ENCODE measurements at places on chromosomes 7 and 10.

- no peak for DNase-seq
Measured at GRCh38 chr10:5831446-5831782, 18.2 kb upstream of the GDI2 start.

DNA sequence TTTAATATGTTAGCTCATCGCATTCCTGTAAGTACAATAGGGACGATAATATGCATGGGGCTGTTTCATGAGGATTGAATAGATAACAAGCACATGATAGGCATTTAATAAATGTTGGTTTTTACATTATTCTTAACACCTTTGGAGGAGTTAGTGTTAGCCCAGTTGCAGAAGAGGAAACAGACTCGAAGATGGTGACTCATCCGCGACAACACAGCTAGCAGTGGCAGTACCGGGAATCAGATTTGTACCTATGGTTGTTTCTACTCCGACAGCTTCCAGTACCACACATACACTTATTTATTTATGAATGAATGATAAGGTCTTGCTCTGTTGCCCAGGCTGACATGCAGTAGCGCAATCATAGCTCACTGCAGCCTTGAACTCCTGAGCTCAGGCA lies 2.9 kb downstream of the LRMDA start:
- DNase-seq, result no peak

- DNase-seq, result no peak
Measured at GRCh38 chr7:408751-409311, 110.8 kb downstream of the PDGFA start.

DNA sequence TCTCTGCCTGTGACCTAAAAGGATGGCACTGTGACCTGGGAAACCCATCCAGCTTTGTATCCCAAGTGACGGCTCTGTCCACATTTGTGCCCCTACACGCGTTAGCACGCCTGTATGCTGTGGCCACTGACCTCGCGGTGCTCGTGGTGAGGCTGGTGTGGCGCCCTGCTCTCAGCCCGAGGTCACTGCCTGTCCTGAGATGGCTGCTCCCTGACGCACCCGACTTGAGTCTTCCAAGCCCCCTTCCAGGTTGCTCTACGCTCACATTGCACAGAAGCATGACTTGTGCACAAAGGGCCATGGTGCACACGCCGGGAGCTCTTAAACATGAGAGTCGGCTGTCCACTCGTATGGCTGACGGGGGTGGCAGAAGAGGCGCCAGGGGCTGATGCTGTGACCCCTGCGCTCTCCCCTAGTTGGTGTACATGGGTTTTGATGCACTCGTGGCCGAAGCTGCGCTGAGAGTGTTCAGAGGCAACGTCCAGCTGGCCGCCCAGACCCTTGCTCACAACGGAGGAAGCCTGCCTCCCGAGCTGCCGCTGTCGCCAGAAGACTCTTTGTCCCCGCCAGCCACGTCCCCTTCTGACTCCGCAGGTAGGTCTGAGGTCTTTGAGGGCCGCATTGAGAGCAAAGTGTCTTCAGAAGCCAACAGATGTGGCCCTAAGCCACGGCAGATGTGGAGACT lies 33.5 kb downstream of the WDR86 start:
- DNase-seq, result no peak

GRCh38 chr10:17049195-17049594 lies 80.4 kb downstream of the CUBN start:
- DNase-seq, result no peak

DNA sequence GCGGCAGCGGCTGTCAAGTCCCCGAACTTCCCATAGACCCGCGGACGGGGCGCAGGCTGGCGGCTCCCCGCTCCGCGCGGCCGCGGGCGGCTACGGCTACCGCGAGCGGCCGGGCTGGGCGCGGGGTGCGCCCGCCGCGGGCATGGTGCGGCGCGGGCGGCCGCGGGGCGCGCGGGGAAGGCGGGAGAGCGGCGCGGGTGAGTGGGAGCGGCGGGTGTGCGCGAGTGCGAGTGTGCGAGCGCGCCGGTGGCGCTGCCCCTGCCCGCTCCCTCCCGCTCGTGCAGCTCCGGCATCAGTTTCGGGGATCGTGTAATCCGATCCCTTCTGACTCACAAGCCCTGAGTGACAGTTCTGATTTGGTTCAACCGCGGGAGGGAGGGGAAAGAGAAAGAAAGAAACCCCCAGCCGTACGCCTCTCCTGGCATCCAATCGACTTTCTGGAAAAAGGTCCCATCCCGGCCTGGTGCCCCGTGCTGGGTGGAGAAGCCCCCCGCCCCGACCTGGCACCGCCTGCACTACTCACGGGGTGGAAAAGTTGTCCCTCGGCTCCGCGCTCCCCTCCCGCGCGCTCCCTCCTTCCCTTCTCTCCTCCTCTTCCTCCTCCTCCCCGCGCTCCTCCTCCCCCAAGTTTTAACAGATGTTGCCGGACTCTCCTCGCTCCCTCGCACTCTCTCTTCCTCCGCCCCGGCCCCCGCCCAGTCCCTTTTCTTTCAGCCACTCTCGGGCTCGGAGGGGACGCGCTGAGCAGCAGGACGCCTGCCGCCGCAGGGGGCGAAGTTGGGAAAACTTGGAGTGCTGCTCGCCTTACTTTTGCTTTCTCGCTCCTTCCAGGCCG lies at the start of gene GLI3:
Gene GLI3 (minus strand): TSS at position 234 of the 835 bp plus-strand sequence. CDS start 13,956 bp downstream, outside the sequence.
- no peak for DNase-seq

DNA sequence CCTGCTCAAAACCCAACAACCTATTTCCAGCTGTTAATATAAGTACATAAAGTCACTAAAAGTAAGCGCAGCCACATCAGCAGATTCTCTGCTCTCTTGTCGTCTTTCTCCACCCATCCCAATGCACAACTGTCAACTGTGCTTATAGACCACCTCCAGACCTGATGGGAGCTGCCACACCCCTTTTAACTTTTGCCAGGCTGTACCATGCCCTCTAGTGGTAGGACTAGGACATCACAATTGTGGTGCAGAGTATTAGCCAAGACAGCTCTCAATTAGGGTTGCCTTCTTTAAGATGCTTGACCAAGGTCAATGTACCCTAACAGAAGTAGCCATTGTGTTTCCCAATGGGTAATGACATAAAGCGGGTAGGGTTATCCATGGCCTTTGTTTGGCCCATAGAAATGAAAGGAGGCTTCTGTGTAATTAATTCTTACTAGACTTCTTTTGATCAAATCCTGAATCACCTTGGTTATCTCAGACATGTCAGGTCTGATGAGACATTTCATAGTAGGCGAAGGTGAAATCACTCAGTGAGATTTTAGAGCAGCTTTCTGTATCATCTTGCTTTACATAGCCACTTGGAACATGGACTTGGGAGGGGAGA lies 68.1 kb downstream of the SCRN1 start:
- peak; percentile 74 for DNase-seq

DNA sequence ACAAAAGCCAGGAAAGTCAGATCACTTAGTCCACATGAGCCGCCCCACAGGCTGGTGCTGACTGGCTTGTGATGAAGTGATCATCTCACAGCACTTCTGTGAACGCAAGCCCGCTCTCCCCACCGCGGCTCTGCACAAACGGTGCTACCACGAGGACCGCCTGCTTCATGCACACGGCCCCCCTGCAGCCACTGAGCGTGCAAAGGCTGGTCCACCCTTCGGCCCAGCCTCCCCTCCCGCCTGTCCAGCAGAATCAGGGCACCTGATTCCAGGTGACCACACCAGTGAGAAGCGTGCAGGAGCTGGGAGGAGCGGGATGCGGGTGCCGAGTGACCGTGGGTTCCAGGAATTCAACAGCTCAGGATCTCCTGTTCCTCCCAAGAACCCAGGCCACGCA lies 32.2 kb downstream of the MAD1L1 start:
- DNase-seq, result no peak

DNA sequence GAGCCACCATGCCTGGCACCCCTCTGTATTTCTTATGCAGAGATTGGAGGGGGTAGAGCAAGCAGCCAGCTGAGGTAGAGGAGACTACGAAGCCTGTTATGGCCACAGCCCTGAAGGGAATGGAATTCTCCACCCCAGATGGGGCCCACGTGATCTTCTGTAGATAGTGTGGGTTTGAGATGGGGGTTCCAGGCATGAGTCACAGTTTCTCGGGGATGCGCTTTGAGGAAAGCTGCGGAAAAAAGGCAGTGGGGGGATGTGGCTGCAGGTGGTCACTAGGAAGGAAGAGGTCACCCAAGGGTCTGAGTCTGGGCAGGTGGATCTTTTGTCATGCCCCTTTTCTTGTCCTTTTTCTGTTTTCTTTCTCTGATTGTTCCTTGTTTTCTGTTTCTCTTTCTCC lies 11.5 kb downstream of the FAM131B start:
- DNase-seq, result no peak

- DNase-seq, result no peak
Measured at GRCh38 chr10:112213098-112213823, 29.7 kb upstream of the GPAM start.

- DNase-seq, result no peak
Measured at GRCh38 chr10:48811917-48812316, 127.2 kb downstream of the WDFY4 start.

DNA sequence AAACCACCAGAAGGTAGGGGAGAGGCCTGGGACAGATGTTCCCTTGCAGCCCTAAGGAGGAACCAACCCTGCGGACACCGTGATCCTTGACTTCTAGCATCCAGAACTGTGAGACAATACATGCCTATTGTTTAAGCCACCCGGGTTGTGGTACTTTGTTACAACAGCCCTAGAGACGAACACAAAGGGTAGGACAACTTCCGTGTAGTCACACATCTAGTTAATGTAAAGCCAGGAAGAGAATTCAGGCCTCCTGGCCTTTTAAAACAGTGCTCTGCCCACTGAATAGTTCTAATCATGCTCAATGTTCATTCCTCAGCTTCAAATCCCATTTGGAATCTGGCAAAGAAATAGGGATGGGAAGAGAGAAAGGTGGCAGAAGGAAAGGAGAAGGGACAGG lies 240.2 kb upstream of the KMT2E start:
- no peak for DNase-seq

- no peak for DNase-seq
Measured at GRCh38 chr10:110312206-110312605, 7.5 kb upstream of the SMNDC1 start.

DNA sequence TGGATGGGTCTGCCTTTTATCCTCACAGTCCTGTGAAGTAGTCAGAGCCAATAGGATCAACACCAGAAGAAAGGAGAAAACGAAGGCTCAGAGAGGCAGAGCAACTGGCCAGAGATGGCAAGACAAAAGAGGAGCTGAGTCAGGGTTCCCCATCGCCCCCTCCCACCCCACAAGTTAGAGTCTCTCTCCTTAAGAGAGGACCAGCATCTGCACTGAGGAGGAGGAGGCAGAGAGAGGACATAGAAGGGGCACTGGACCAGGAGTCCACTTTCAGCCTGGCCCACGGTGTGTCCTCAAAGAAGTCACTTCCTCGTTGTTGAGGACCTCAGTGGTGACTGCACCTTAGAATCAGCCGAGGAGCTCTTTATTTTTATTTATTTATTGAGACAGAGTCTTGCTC lies 11.6 kb downstream of the SPOCK2 start:
- no peak for DNase-seq

- DNase-seq, result peak; percentile 23
Measured at GRCh38 chr10:127813290-127813689, 76.3 kb downstream of the FOXI2 start.

- no peak for DNase-seq
Measured at GRCh38 chr7:47557694-47558670, 23.9 kb downstream of the TNS3 start.

DNA sequence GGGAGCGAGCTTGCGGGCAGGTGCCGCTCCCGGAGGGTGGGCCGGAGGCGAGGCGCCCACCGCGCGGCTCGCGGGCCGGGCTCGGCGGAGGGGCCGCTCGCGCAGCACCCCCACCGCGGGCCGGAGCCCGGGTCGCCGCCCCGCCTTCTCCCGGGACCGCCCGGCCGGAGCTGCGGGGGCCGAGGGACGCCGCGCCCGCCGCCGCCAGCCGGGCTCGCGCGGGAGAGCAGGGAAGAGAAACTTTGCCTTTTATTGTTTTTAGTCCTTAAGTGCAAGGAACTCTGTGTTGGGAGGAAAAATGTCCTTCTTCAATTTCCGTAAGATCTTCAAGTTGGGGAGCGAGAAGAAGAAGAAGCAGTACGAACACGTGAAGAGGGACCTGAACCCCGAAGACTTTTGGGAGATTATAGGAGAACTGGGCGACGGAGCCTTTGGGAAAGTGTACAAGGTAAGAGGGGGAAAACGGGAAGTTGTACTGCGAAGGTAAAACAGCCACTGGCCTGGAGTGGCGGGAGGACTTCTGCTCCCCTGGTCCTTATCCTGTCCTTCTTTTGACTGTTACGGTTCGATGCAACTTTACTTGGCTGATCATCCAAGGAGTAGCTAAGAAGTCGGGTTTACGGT lies 620 bp downstream of the SLK start:
- peak; percentile 52 for DNase-seq

DNA sequence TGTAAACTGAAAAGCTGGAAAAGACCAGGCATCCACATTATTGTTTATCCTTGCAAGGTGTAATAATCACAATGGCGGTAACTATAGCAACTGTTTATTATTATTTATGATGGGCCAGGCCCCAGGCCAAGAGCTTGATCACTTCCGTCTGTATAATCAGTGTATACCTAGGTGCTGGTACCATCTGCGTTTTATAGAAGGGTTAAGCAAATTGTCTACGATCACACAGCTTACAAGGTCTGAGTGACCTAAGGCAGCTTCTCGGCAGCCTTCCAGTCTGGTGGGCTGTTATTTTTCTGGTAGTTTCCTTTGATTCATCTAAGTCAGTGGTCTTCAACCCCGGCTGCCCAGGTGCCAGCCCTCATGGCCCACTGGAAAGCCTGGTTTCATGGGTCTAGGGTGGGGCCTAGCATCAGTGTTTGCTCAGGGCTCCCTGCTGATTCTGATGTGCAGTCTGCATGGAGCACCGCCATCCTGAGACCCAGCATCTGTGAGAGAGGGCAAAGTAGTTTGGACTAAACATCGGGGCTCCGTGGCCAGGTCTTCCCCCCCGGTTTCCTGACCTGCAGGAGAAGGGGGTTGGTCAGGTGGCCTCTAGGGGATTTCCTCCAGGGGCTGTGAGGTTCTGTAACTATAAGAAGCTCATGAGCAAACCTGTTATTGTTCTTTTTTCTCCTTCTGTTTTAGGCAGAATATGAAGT lies 146.4 kb downstream of the RGS10 start:
- DNase-seq, result no peak

DNA sequence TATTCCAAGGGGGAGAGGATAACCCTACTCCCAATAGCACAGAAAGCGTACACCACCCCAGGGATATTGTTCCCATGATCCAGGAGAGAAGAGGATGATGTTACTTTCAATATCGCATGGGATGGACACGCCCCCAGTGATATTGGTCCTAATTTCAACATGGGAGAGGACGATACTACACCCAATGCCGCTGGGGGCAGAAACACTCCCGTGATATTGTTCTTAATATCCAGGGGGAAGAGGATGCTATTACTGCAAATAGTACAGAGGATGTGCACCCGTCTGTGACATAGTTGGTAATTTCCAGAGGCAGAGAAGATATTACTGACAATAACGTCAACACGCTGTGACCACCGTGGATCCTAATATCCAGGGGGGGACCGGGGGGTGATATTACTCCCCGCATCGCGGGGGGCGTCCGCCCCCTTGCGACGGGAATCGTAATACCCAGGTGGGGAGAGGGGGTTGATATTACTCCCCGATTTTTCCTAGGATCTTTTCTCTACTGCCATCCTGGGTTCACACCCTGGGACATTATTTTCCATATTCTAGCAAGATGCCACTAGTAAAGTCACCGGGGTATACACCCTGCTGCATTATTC lies 16.6 kb downstream of the MEIG1 start:
- no peak for DNase-seq

- DNase-seq, result no peak
Measured at GRCh38 chr7:50304129-50304910, at the start of gene IKZF1. TSS of gene IKZF1 (plus strand) at chr7:50304716. CDS start at chr7:50319062, 14,346 bp downstream.
